ENCODE measurements at places on chromosomes 12 and 14. TPM values are rescaled to one million over a fixed set of nuclear protein-coding genes. Genes with fewer than 3 reads are reported as not detected.

HELB gene
- 3.1 TPM for total RNA-seq

COQ6 gene
- 6.7 TPM for total RNA-seq

DNA sequence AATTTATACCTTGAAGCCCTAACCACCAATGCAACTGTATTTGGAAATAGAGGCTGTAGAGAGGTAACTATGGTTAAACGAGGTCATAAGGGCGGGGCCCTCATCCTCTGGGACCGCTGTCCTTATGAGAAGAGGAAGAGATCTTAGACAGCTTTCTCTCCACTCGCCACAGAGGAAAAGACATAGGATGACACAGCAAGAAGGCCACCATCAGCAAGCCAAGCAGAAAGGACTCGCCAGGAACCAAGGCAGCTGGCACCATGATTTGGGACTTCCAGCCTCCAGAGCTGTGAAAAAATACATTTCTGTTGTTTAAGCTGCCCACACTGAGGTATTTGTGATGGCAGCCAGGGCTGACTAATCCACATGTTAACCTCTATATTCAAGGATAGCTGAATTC lies 30.4 kb upstream of the BCAT1 start:
- no peak for DNase-seq

DNA sequence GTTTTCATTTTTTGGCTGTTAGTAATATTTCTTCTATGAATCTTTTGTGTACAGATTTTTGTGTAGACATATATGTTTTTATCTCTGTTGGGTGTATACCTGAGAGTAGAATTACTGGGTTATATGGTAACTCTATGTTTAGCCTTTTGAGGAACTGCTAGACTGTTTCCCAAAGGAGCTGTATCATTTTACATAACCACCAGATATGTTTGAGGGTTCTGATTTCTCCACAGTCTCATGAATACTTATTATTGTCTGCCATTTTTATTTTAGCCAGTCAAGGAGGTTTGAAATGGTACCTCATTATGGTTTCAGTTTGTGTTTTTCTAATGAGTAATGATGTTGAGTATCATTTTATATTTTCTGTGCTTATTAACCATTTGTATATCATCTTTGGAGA lies 1.9 kb downstream of the PCNX4 start:
- DNase-seq: no peak

GRCh38 chr14:89114109-89114508 lies 289.7 kb downstream of the TTC8 start:
- DNase-seq: no peak

All from ascending aorta (tissue), 2 donors.